Vein endothelial cell (primary cell): ENCODE measurements at places on chromosomes 12 and 14. TPM values are rescaled to one million over a fixed set of nuclear protein-coding genes. Genes with fewer than 3 reads are reported as not detected.

Gene CDCA3
- total RNA-seq, result 8.2 and 21.6 TPM in 2 replicates

Gene SYNDIG1L
- total RNA-seq, result not detected in 2 replicates

Gene HSPB8
- 3.9 and 7.0 TPM in 2 replicates for total RNA-seq

Gene SERPINA1
- not detected in 2 replicates for total RNA-seq

Gene PIANP
- not detected in 2 replicates for total RNA-seq

Gene TAS2R20
- total RNA-seq, result 3.9 and 5.4 TPM in 2 replicates

Gene ADCY6
- 30.6 and 40.2 TPM in 2 replicates for total RNA-seq

Gene PLA2G1B
- total RNA-seq, result not detected in 2 replicates

Gene EPYC
- not detected in 2 replicates for total RNA-seq

Gene GUCY2C
- not detected in 2 replicates for total RNA-seq

Gene HOTAIR
- total RNA-seq, result under 0.01 TPM in 1 of 2 replicates, not detected in the other

Gene SPSB2
- 3.3 and 4.3 TPM in 2 replicates for total RNA-seq

Gene CCDC38
- total RNA-seq, result 0.10 TPM in 1 of 2 replicates, not detected in the other

Gene PRKCH
- 194 and 200 TPM in 2 replicates for total RNA-seq

Gene GPR84
- 0.38 TPM in 1 of 2 replicates, not detected in the other for total RNA-seq
